ENCODE measurements at places on chromosomes 4 and X. TPM values are rescaled to one million over a fixed set of nuclear protein-coding genes. Genes with fewer than 3 reads are reported as not detected.

GRCh38 chr4:67500373-67500772 is 44.9 kb downstream of the CENPC start:
- no peak for DNase-seq

DNA sequence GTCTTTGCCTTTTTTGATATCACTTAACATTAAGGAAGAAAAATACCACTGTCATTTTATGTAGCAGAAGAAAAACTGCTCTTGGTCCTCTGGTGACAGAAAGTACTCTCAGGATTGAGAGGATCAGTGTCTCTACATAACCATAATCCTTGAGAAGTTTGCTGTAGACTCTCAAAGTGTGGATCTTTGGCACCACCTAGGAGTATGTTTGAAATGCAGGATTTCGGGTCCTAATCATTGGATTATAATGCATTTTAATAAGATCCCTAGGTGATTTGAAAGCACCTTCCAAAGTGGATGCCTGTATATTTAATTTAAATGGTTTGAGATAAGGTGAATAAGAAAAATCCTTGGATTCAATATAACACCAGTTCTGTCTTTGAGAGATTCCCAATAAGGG is 23.2 kb downstream of the MOB1B start:
- DNase-seq = no peak

- no peak for DNase-seq
These were observed 114.8 kb downstream of the HMX1 start for GRCh38 chr4:8756816-8757215.

GRCh38 chr4:12458621-12459020 is 1025.5 kb downstream of the RAB28 start:
- no peak for DNase-seq

DNA sequence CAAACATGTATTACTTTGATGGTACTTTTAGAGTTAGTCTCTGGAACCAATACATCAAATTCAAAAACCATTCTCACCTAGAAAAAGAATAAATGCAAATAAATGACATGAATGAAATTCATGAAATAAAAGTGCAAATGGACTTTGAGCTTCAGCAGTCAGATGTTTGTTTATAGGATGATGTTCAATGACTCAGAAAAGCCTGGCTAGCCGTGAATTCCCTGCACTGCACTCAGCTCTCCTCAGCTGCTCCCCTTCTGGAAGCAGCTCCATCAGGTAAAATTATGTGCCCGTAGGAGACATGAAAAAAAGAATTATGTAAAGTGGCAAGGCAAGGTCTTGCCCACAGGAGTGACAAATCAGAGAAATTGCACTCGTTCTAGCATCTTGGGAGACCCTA is 390.6 kb downstream of the GPM6A start:
- DNase-seq = no peak

DNA sequence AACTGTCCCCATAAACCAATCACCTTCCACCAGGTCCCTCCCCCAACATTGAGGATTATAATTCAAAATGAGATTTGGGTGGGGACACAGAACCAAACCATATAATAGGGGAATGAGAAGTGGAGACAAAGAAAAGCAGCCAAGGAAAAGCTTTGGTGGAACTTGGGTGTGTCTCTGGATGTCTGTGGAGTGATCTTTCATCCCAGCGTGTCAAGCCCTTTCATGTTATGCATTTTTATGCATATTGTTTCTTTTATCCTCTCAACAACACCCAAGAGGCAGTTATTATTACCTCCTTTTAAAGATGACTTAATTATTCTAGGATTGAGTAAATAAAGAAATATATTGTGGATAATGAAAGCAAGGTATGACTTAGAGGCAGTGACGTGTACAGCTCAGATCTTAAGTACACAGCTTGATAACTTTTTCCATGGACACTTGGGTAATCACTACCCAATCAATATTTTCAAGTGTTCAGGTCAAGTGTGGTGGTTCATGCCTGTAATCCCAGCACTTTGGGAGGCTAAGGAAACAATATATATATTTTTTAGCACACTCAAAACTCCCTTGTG is 42.6 kb upstream of the HOPX start:
- DNase-seq = no peak

NSDHL gene
- total RNA-seq = 12.6 TPM

All from ovary (tissue), 10 donors.